Activated T-cell treated with anti-CD3 and anti-CD28 coated beads for 24 hours (primary cell): ENCODE measurements at places on chromosomes 16 and 17.

GRCh38 chr16:68785715-68786114, 48.6 kb downstream of the CDH1 start:
- DNase-seq: no peak

GRCh38 chr16:81554979-81555378, 110.4 kb downstream of the CMIP start:
- DNase-seq: no peak

- DNase-seq: no peak
Observed at GRCh38 chr17:29694918-29695563, 72.3 kb upstream of the CORO6 start.

DNA sequence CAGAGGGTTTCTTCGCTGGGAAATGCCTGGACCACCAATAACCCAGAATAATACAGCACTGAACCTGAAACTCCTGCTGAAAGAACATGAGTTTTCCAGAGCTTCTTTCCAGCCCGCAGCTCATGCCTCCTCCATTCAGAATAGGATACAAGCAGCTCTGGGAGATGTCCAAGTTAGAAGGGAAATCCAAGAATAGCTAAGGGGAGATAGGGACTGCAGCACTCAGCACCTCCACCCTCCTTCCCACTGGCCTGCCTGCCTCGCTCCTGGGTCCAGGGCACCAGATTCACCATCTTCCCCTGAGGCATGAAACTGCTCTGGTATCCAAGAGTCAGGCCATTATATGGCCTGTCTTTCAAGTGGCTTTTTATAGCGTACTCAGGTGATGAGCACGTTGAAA, 4.1 kb downstream of the KRT31 start:
- DNase-seq: no peak

DNA sequence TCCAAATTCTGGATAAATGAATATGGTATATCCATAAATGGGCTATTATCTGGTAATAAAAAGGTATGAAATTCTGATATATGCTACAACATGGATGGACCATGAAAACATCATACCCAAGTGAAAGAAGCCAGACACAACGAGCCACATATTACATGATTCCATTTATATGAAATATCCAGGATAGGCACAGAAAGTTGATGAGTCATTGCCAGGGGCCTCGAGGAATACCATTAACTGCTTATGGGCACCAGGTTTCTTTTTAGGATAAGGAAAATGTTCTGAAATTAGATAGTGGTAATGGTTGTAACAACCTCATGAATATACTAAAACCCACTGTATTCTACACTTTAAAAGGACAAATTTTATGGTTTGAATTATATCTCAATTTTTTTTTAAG, 123.2 kb downstream of the PITPNC1 start:
- DNase-seq: no peak

- DNase-seq: no peak
Observed at GRCh38 chr17:79902146-79902791, 63.0 kb upstream of the CBX4 start.

- DNase-seq: peak; percentile 85
Observed at GRCh38 chr17:36544307-36545076, at the start of gene GGNBP2. GGNBP2 (plus strand) TSS chr17:36544919; CDS start chr17:36545725, 806 bp downstream.

- DNase-seq: no peak
Observed at GRCh38 chr16:84844049-84844350, 24.2 kb downstream of the CRISPLD2 start.

DNA sequence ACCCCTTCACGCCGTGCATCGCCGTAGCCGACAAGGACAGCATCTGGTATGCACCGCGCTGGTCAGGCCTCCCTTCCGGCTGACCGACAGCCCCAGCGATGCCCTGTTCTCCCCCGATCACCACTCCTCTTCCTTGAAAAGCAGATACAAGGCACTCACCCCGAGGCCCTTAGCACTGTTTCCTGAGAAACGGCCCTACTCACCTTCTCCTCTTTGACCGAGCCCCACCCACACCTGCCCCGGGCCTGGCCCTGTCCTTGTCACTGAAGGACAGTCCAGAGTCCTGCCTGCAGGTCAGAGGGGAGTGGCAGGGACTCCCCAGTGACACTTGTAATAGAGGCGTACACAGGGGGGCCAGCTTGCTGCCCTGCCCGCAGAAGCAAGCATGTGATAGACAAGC, 45.9 kb upstream of the CHMP6 start:
- DNase-seq: no peak

- no peak for DNase-seq
Observed at GRCh38 chr17:15464231-15464985, 3.0 kb downstream of the CDRT4 start.

DNA sequence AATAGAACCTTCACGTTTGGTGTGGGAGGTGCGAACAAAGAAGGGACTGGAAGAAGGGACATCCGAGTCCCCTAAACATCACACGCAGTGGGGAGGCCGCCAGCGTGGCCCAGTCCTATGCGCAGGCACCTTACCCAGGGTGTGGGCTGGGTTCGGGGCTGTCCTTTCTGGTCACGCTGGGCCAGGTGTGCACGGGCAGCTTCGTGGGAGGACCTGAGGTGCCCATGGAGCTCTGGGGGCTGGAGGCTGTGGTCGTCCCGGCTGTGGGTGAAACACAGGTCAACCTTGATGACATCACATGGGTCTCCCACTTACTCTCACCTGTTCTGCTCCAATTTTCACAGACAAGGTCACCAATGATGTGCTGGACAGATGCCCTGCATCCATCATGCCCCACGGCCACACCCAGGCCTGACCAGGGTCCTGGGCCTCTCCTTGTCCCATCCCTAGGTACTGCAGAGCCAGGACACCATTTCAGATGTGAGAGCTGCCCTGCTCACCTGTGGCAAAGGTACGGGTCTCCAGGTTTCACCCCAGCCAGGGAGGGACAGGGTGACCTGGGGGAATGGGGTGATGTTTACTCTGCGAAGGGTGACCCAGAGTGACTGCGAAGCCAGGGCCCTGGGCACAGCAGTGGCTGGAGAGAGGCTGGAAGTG, 3.1 kb downstream of the CD300C start:
- DNase-seq: no peak

- DNase-seq: no peak
Observed at GRCh38 chr16:86343796-86344585, 166.3 kb upstream of the FOXF1 start.

- peak; percentile 60 for DNase-seq
Observed at GRCh38 chr17:29219378-29220047, 27.1 kb upstream of the CRYBA1 start.

DNA sequence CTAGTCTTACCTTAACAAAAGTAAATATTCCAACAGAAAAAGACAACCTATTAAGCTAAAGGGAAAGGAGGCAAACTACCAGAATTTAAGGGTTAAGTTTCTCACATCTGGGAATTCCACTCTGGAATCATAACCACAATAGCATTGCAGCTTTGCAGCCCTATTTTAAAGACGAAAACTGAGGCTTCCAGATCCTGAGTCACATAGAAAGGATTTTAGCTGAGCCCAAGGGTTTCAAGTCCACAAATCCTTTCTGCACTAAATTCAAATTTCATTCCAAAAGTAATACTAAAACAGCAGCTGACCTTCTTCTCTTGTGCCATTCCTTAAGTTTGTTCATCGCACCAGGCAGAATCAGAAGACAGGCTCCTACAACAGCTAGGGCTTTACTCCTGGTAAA, 17.8 kb downstream of the XYLT1 start:
- no peak for DNase-seq
